Stomach (tissue), 19 donors: ENCODE measurements at places on chromosomes 7 and 10. TPM values are rescaled to one million over a fixed set of nuclear protein-coding genes. Genes with fewer than 3 reads are reported as not detected.

GRCh38 chr10:78291722-78292121, 258.1 kb downstream of the RPS24 start:
- no peak for DNase-seq

DNA sequence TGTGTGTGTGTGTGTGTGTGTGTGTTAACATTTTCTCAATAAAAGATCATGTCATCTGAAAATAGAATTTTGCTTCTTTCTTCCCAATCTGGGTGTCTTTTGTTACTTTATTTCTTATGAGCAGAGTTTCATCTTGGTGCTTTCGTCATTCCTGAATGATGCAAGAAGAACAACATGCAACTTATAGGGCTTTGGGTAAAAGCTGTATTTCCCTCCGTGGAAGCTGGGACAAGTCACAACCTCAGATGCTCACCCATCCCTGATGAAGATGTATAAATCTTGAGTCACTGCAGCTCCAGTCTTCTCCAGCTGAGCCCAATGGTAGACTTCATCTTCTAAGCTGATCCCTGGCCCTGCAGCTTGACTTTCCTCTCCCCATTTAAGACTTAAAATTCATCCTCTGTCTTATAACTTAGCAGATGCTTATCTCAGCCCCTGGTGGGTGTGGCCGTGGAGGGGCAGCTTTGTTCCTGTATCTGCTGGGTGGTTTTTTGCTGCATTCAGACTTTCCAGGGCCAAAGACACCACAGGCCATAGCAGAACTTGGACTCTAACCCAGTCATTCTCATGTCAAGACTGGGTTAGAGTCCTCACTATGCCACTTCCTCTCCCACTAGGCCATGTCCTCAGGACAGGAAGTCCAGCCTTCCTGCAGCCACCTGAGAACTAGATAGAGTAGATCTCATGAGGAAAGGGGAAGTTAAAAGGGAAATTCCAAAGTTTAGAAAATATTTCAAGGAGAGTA, 356.4 kb downstream of the TNS3 start:
- no peak for DNase-seq

GRCh38 chr7:46344533-46344932, 423.5 kb upstream of the IGFBP3 start:
- no peak for DNase-seq

- peak; percentile 26 for DNase-seq
Measured at GRCh38 chr10:93376372-93377293, 105.5 kb downstream of the MYOF start.

The UPK3B gene
- 2.0 TPM for total RNA-seq

The VWC2 gene
- total RNA-seq, result 0.18 TPM

GRCh38 chr7:94368371-94368791, 26.3 kb upstream of the COL1A2 start:
- peak; percentile 87 for DNase-seq

DNA sequence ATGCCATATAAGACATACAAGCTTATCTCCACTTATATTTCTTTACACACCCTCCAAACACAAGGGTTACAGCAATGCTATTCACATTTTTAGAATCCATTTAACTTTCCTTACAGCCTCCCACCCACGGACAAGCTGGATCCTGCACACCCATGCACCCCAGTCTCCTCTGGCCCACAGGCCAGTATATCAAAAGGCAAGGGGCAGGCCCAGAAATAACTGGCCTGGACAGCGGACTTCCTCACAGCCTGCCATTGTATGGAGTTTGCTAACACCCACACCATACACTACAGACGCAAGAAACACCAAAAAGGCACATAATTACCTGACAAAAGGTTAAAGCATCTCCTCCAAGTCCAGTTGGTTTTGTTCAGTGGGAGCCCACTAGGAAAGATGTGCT, 12.0 kb downstream of the HOXA4 start:
- no peak for DNase-seq

The ADRB1 gene
- total RNA-seq, result not detected

The FGFR2 gene
- total RNA-seq, result 17.1 TPM

DNA sequence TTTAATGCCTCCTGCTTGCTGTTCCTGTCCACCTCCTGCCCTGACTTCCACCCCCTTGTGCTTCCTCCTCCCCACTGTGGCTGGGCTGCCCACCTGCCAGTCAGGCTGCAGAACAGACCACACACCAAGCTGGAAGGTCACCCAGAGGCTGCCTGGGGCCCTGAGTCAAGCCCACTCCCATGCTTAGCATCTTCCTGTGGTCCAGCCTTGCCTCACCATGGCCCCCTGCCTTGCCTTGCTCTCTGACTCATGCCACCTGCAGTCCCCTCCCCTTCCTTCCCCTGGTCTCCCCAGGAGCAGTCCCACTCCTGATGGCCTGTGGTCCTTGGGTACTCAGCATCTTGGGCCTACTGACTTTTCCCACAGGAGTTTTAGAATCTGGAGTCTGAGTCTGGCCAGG, 2.3 kb downstream of the CLEC2L start:
- DNase-seq, result no peak

The NRF1 gene
- total RNA-seq, result 18.9 TPM

DNA sequence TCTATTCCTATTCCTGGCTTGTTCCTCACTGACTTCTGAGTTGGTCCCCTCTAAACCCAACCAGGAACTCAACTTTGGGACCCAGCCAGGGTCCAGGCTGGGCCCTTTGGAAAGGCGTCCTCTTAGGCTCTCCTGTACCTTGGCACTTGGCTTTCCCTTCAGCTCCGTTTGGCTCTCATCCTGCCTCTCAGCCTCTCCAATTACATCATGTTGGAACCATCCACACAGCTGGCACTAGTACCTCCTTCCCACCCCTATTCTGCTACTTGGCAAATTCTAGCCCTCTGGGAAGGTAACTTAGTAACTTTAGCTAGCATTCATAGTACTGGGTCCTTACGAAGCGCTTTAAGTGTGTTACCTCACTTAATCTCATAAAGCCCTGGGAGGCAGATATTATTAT, 205.3 kb upstream of the HABP2 start:
- peak; percentile 31 for DNase-seq

GRCh38 chr10:113420733-113421675, 131.8 kb upstream of the HABP2 start:
- no peak for DNase-seq
